ENCODE measurements at places on chromosomes 5 and 9.

GRCh38 chr9:4980086-4980727 lies 4.9 kb upstream of the JAK2 start:
- DNase-seq = no peak

DNA sequence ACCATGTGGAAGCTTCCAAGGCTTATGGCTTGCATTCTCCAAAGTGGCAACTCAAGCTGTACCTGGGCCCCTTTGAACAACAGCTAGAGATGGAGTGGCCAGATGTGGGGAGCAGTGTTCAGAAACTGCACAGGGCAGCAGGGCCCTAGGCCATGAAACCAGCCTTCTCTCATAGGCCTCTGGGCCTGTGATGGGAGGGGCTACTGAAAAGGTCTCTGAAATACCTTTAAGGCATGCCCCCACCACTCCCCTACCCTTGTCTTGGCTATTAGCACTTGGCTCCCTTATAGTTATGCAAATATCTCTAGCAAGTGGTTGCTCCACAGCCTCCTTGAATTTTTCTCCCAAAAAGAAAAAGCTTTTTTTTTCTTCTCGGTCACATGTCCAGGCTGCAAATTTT lies 1014.6 kb downstream of the DTWD2 start:
- no peak for DNase-seq

- DNase-seq = no peak
These were observed 8.3 kb downstream of the C1QTNF3 start for GRCh38 chr5:34034534-34035327.

DNA sequence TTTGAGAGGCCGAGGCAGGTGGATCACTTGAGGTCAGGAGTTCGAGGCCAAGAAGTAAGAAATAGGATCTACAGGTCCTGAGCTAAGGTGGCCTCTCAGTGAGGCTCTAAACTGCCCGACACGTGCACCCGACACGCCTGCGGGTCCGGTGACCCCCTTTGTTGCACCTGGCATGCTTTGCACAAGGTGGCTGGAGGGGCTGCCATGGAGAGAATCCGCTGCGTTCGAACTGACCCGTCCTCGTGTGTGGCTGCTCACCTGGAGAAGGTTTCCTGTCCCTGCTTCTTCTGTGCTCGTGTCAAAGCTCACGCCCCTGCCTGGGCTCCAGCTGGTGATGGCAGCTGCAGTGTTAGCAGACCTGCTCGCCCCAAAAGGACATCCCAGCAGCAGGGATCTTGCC lies 5.7 kb upstream of the OLFM1 start:
- DNase-seq = no peak

DNA sequence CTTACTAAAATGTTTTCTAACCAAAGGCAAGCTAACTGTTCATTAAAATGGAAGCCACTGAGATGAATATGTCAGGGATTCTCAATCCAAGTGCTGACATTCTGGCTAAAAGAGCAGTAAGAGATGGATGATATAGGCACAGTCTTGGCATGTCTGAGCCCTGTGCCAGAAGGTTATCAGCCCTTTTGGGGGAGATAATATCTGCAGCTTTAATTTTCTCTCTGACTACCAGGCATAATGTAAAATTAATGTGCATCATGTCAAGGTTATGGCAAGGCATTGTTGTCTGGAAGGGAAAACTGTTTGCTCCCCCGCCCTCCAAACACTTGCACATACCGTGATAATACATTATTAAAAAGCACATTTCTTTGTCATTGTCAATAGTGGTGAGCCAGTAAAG lies 609.8 kb downstream of the ZNF608 start:
- DNase-seq = no peak

DNA sequence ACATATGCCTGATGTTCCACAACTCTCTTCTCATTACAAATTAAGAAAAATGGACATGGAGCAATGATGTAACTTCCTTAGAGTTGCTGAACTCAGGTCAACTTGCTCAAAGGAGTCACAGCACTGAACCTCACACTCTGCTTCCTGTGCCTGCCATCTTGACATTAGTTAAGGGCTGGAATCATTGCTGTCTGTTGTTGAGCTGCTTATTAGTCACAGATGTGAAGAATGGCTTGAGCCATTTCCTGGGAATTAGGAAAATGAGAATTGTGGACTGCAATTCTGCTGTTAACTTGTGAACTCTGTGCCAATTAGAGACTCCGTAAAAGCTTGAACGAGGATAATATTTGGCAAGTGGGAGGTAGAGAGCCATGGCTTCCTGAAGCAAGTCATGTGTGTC lies 212.0 kb downstream of the ADAMTS12 start:
- DNase-seq = no peak

- no peak for DNase-seq
These were observed 42.2 kb upstream of the N4BP3 start for GRCh38 chr5:178071108-178071507.

DNA sequence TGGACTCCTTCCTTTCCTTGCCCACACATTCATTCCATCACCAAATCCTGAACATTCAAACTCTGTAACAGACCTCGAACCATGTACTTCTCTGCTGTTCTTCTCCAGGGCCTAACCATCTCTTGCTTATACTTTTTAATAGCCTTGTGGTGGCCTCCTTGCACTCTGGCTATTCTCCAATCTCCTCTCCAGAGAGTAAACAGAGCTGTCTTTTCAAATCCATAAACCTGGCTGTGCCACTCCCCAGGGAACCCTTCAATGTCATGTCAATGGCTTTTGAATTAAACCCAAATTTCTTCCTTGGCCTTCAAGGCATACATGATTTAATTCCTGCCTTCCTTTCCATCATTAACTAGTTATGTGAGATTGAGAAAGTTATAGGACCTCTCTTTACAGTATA lies 277.6 kb upstream of the EFNA5 start:
- DNase-seq = no peak

DNA sequence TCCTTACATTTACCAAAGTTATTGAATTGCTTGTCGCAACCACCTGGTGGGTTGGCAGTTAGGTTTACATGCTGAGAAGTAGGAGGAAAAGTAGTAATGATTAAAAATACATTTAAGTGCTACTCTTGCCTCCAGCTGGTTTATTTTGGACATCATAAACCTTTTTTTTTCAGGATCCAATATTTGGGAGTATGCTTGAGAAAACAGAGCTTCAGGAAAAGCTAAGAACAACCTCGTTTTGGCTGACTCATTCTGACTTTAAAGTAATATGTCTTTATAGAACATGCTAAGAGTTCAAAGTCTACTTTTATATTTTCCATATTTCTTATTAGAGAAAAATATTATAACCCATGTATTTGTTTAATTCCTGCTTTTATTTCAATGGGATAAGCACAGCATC lies 41.7 kb upstream of the BNC2 start:
- no peak for DNase-seq

DNA sequence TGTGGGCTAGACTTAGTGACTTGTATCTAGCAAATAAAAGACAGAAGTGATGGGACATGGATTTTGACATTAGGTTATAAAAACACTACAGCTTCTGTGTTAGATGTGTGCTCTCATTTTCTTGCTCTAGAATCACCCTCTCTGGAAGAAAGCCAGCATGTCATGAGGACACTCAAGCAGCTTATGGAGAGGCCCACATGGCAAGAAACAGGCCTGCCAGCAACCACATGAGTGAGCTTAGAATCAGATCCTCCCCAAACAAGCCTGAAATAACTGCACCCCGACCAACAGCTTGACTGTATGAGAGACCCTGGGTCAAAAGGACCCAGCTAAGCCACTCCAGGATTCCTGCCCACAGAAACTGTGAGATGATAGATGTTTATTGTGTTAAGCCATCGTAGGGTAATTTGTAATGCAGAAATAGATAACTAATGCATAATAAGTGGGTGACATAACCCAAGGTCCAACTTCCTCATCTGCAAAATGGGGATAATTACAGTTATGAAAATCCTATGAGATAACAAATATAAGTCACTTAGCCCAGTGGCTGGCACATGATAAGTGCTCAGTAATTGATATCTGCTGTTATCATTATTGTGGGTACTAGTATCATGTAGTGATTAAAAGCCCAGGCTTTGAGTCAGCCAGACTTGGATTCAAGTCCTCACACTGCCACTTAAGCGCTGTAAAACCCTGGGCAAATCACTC lies 86.5 kb downstream of the KLHL3 start:
- peak; percentile 25 for DNase-seq

GRCh38 chr9:7656636-7657035 lies 142.9 kb downstream of the DMAC1 start:
- DNase-seq = no peak

- DNase-seq = peak; percentile 84
These were observed 14.8 kb downstream of the AKNA start for GRCh38 chr9:114372921-114373448.

GRCh38 chr5:107858324-107858723 lies 187.6 kb upstream of the EFNA5 start:
- no peak for DNase-seq

- DNase-seq = no peak
These were observed 179.9 kb upstream of the SEMA6A start for GRCh38 chr5:116754556-116754955.

Measured in suppressor macrophage treated with lipopolysaccharide for 1 hour (primary cell).